ENCODE measurements at places on chromosomes 12 and 14.
A peak's percentile ranks its signal among the peaks of the same experiment; 100 is the strongest.

DNA sequence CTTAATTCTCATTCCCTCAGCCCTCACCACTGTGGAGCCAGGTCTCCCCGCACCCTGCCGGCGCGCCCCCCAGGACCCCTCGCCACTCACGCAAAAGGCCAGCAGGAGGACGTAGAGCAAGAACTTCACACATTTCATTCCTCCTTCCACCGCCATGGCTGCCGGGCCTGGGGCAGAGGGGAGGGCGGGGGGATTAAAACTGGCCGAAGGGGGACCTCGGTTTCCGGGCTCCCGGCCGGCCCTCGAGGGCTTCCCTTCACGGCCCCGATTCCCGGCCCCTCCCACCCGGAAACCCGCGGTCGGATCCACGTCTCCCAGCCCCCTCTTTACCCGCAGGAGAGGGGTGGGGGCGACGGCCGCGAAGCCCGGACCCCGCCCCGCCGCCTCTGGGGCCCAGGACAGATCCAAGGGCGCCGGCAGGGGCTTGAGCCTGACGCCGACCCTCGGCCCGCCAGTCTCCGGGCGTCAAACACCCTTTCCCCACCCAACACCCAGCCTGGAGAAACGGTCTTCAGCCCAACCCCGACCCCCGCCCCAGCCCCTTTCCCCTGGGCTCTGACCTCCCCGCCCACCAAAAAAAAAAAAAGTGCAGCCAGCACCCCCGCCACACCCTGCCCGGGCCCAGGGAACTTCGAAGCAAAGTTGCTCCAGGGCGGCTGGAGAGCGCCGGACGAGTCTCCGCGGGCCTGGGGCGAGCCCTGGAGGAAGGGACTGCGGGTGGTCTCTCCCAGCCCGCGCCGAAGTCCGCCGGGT, 447 bp downstream of the CD63 start:
- no peak for DNase-seq

- no peak for DNase-seq
Observed at GRCh38 chr14:100677152-100677551, 49.5 kb upstream of the DLK1 start.

GRCh38 chr12:53696285-53696654, 20.4 kb upstream of the ATP5MC2 start:
- peak; percentile 41 for DNase-seq

DNA sequence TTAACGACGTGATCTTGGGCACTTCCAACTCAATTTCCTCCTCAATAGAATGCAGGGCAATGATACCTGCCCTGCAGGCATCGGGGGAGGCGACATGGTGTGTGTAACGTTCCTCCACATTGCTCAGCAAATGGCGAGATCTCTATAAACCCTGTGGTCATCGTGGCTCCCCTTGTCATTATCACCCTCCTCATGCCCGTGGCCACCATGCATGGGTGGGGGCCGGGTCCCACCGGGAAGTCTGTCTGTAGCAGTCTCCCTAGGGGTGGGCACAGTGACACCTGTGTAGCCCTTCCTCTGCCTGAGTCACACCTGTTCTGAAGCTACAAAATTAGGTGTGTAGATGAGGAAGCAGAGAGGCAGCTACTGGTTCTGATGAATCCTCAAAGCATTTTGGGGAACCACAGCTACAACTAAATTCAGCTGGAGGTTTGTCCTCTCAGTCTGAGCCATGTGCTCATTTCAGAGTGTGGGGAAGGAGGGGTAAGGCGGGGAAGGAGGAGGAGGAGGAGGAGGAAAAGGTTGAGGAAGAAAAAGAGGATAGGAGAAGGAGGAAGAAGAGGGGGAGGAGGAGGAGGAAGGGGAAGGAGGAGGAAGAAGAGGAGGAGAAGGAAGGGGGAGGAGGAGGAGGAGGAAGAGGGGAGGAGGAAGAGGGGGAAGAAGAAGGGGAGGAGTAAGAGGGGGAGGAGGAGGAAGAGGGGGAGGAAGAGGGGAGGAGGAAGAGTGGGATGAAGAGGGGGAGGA, 11.0 kb upstream of the CACNA2D4 start:
- no peak for DNase-seq

DNA sequence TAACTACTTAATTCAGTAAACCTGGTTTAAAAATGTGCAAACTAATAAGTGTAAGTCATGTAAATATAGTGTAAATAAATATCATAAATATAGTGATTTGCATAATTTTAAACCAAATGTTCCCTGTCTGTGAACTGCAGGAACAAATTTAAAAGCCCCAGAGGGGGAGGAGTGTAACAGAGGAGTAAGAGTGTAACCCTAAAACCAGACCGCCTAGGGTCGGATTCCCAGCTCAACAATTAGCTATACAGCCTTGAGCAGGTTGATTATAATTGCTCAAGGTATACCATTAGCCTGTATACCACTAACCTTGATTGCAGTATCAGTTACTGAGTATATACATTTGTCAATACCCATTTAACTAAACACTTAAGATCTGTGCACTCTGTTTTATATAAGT, 218.4 kb downstream of the ADAMTS20 start:
- no peak for DNase-seq

GRCh38 chr14:81265636-81266169, 44.9 kb upstream of the GTF2A1 start:
- no peak for DNase-seq

Data from fibroblast of skin of left quadriceps (primary cell).